Activated T-cell treated with anti-CD3 and anti-CD28 coated beads for 24 hours (primary cell): ENCODE measurements at places on chromosomes 3 and 15.

DNA sequence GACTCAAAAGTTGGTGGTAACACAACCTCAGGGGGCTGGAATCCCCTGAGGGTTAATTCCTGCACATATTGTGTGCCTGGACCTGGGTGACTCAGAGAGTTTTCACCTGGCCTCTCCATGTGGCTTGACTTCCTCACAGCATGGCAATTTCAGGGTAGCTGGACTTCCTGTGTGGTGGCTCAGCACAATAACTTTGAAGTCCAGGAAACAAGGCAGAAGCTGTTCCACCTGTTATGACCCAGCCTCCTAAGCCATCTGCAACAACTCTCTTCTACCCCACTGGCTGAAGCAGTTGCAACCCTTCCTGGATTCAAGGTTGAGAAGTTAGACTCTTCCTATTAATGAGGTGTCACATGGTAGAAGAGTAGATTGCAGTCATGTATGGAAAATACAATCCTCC, 58.4 kb downstream of the EDEM1 start:
- DNase-seq = no peak

- DNase-seq = no peak
Observed at GRCh38 chr15:70954733-70955132, 62.1 kb downstream of the LRRC49 start.

DNA sequence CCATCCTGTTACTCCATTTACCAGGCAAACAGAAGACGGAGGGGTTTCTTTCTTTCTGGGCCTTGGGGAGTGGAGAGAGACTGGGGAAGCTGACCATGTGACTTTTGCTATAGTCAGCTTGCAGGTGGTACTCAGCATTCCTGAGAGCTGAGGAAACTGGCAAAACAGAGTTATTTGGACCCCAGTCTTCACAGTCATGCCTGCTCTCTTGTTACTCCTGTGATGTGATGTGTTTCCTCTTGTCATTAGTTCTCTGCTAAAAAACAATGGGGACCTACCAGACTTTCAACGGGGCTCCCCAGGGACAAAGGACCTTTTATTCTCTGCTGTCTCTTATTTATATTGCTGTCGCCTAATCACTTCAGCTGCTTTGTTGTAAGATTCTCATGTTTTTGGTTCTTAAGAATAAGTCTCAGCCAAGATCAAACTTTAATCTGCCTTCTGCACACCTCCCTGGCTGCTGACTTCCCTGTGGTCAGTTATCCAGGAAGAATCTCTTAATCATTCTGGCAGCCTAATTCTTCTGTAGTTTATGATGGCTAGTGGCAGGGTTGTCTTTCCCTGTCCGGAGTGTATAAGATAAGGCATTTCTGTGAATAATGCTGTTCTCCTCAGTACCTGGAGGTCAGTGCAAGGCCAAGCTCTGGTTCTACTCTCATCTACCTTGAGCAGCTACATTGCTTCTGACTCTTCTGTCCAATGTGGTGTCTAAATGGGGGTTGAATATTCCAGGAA, 8.8 kb downstream of the STARD9 start:
- DNase-seq = no peak

GRCh38 chr15:55241891-55242290, 45.1 kb upstream of the RSL24D1 start:
- no peak for DNase-seq

DNA sequence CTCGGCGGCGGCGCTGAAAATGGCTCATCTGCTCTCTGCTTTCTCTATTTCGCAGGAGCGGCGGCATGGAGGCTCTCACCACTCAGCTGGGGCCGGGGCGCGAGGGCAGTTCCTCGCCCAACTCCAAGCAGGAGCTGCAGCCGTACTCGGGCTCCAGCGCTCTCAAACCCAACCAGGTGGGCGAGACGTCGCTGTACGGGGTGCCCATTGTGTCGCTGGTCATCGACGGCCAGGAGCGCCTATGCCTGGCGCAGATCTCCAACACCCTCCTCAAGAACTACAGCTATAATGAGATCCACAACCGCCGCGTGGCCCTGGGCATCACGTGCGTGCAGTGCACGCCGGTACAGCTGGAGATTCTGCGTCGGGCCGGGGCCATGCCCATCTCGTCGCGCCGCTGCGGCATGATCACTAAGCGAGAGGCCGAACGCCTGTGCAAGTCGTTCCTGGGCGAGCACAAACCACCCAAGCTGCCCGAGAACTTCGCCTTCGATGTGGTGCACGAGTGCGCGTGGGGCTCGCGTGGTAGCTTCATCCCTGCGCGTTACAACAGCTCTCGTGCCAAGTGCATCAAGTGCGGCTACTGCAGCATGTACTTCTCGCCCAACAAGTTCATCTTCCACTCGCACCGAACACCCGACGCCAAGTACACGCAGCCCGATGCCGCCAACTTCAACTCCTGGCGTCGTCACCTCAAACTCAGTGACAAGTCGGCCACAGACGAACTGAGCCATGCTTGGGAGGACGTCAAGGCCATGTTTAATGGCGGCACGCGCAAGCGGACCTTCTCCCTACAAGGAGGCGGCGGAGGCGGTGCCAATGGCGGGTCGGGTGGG, 790 bp downstream of the SKOR1 start:
- DNase-seq = no peak

GRCh38 chr15:75811626-75812025, 31.6 kb upstream of the UBE2Q2 start:
- no peak for DNase-seq

DNA sequence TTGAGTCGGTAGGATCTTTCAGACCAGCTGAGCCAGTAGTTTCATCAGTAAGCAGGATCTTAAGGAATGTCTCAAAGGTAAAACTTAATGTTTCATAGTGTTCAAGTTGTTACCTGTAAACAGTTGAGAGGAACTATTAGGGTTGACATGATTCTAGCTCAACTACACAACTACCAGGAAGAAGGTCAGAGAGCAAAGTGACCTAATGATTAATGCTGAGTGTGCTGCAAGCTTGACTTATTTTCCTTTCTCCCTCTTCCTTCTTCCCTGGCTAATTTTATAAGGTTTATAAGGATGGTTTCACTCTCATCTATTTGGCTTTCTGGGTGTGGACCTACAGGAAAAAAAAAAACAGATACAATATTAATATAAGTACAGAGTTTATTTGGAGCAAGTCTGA, 30.2 kb upstream of the LHFPL4 start:
- no peak for DNase-seq

GRCh38 chr15:94322141-94322540, 90.8 kb downstream of the MCTP2 start:
- no peak for DNase-seq

DNA sequence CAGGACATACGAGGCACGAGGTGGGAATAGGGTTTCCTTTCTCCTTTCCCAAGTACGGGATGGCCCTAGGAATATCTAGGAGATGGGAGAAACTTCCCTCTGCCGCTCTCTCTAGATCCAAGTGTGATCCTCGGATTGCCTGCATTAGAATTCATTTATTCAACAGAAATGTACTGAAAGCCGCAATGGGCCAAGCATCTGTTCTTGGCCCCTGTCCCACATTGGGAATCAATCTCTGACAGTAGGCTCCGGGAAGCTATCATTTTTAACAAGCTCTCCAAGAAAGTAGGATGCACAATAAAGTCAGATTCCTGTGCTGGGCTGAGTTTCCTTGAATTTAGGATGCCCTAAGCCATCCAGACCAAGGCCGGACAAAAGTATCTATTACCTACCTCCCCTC, 37.2 kb upstream of the CA12 start:
- no peak for DNase-seq

DNA sequence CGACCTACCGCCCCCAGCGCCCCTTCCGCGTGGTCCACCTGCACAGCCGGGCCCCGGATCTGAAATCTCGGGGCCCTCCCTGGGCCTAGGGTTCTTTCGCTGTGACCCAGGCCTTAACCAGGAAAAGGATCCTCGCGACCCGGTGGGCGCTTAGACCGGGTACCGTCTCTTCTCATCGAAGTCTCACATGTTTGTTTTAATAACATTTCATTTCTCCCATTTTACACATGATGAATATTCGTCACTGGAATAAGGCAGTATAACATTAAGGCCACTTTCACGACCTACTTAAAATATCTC, 277 bp upstream of the DALRD3 start:
- no peak for DNase-seq

DNA sequence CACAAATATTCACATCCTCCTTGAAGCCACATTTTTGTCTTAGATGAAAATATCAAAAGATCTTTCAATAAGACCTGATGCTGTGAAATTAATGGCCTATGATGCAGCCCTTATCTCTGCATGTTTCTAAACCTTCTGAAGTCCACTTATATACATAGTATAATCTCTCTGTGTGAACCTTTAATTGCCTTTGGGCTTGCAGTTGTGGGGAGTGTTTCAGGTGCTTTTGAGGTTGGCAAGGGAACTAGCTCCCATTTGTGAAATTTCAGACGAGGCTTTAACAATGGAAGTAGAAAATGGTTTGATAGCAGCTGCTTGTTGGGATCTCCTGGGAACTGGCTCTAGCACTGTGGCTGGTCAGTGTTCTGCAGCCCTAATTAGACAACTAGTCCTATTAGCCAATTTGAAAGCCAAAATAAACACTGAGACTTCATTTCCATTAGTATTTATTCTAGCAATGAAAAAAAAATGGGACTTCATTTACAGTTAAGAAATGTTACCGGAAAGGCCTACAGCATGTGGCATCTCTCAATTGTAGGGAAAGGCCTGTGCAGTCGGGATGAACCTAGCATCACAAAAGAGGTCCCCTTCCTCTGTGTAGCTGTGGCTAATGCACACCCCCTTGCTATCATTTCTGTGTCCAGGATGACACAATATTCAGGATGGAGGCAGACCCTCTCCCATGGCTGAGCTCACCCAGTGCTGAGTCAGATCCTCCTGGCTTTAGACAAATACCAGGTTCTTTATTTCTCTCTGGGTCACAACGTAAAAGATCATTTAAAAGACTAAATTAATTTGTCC, 140.7 kb upstream of the TRIM42 start:
- no peak for DNase-seq

- no peak for DNase-seq
Observed at GRCh38 chr3:126125341-126125740, 41.4 kb upstream of the SLC41A3 start.

- DNase-seq = no peak
Observed at GRCh38 chr3:155079746-155080487, at the start of gene MME. TSS of gene MME (plus strand) at chr3:155080319. CDS start at chr3:155084168, 3,849 bp downstream.

DNA sequence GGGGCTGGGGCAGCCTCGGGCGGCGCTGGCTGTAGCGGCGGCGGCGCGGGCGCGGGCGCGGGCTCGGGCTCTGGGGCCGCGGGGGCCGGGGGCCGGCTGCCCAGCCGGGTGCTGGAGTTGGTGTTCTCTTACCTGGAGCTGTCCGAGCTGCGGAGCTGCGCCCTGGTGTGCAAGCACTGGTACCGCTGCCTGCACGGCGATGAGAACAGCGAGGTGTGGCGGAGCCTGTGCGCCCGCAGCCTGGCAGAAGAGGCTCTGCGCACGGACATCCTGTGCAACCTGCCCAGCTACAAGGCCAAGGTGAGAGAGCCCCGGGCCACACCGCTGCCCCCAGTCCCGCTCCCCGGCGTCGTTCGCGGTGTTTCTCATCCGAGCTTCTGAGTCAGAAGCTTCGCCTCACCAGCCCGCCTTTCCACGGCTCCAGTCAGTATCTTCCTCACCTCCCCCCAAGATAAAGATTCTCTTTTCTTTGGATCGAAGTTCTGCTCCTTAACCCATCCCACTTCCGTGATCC, 600 bp downstream of the FBXO45 start:
- DNase-seq = peak; percentile 28

DNA sequence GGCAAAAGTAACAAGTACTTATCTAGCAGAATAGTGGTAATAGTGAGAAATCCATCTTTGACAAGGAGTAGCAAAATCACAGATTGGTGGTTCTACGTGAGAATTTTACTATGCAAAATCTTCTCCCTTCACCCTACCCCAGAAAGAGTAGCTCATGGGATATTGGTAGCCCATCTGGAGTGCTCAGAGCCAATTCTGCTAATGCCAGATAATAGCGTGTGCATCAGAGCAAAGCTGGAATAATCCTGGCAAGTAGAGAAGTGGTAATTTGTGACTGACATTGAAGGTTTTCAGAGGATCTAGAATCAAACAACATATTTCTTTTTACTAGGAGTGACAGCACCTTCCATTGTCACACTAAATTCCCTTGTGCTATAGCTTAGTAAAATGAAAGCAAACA, 192.9 kb downstream of the ZBBX start:
- no peak for DNase-seq

DNA sequence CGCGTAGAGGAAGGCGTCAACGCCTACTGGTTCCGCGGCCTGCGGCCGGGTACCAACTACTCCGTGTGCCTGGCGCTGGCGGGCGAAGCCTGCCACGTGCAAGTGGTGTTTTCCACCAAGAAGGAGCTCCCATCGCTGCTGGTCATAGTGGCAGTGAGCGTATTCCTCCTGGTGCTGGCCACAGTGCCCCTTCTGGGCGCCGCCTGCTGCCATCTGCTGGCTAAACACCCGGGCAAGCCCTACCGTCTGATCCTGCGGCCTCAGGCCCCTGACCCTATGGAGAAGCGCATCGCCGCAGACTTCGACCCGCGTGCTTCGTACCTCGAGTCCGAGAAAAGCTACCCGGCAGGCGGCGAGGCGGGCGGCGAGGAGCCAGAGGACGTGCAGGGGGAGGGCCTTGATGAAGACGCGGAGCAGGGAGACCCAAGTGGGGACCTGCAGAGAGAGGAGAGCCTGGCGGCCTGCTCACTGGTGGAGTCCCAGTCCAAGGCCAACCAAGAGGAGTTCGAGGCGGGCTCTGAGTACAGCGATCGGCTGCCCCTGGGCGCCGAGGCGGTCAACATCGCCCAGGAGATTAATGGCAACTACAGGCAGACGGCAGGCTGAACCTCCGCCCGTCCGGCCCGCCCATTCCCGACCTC, 4.1 kb downstream of the ISLR2 start:
- no peak for DNase-seq

GRCh38 chr3:58134468-58134867, 76.3 kb downstream of the DNASE1L3 start:
- no peak for DNase-seq

DNA sequence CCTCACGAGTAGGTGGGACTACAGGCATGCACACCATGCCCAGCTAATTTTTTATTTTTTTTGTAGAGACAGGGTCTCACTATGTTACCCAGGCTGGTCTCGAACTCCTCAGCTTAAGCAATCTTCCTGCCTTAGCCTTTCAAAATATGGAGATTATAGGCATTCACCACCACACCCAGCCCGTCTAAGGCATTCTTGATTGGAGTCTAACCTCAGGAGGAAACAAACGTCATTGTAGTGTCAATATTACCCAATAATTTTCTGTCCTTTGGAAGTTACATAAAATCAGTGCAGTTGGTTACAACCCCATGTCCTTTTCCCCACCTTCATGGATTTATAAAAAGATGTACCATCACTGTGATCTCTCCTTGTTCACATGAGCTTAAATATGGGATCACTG, 41.8 kb downstream of the TIMP4 start:
- no peak for DNase-seq

DNA sequence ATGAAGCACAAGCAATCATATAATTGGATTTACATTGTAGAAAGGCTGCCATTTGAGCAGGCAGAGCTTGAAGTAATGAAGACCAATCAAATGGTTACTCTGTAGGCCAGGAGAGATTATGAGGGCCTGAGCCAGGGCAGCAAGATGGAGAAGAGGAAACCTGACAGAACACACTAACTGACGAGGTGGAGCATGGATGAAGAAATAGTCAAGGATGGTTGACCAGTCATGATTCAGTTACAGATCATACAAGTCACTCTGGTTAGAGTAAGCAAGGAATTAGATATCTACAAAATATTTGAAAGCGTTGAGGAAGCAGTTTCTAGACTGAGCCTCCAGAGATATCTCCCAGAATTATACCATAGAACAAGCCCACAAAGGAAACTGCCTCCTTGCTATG, 101.8 kb upstream of the THSD4 start:
- no peak for DNase-seq
